Activated CD4-positive, alpha-beta memory T cell treated with anti-CD3 and anti-CD28 coated beads, Interleukin-2, amount 10 ng/mL, durations not matched to agents 7 days and 5 days (primary cell): ENCODE measurements at places on chromosomes 1 and 21.

- H3K4me3 ChIP-seq, result no peak overlapping the region
- H3K27me3 ChIP-seq, result no peaks in the 10 kb centered on the region
- H3K27ac ChIP-seq, result no peak overlapping the region
- no peak for DNase-seq
Measured at GRCh38 chr1:101938681-101939080, 58.0 kb downstream of the OLFM3 start.

DNA sequence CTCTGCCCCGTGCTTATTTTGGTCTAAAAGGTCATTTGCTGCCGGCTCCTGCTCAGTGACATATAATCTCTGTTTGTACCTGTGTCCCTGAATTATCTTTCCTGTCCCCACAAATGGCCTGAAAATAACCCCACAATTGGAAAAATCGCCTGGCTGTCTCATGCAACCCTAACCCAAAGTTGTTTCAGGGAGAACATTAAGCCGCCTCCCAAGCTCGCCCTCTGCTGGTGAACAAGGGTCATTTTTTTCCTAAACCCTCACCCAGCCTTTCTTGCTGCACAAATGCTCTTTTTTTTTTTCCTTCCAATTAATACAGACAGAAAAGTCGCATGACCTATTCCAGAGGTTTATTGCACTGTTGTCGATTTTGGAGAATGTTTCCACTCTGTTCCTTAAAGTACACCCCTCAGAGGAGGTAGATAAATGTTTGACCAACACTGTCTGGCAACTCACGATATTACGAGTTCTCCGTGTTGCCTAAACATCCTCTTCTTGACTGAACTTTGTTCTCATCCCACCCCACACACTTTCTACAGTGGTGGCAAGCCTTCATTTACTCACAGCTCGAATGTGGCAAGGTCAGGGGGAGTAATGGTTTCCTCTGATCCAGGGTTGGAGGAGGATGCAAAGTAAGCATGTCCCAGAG lies 148.7 kb downstream of the ZZZ3 start:
- no peaks in the 10 kb centered on the region for H3K36me3 ChIP-seq
- no peaks in the 10 kb centered on the region for H3K27me3 ChIP-seq
- DNase-seq, result peak; percentile 56
- H3K4me3 ChIP-seq, result no peak overlapping the region
- H3K27ac ChIP-seq, result no peak overlapping the region
- H3K4me1 ChIP-seq, result peaks cover 2% of the 10 kb centered on the region

DNA sequence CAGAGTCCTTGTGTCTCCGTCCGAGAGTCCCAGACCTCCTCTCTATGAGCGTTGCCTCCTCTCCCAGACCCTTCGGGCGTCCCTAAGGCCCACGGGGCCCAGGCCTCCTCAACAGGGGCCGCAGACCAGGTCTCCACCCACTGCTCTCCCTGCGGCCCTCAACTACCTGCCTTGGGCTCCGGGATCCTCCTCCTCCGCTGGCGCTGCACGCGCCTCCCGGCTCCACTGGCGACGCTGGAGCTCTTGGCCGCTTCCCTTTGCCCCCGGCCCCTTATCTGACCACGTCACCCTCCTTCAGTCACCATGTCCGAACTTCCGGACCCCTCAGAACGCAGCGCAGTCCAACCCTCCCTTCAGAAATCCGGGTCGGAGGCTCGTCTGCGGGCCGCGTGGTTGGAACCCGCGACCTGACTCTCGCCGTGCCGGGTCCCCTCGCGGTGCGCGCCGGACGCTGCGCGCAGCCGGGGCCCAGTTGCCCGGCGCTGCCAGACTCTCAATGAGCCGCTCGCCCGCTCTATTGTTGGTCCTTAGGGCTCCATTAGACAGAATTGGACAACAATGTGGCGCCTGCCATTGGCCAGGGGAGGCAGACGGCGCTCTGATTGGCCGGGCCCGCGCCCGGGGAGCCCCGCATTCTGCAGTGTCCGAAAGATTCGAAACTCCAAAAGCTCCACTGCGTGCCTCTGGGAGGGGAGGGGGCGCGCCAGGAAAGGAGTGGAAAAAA lies at the start of gene DMRTA2:
TSS of gene DMRTA2 (minus strand) at position 498 of the 724 bp plus-strand sequence. CDS start 1,907 bp downstream, outside the sequence.
- peak within 1 kb of the TSS; percentile 88 for H3K4me3 ChIP-seq
- H3K27me3 ChIP-seq, result peaks cover 82% of the 10 kb centered on the region
- H3K27ac ChIP-seq, result peak within 1 kb of the TSS; percentile 2

DNA sequence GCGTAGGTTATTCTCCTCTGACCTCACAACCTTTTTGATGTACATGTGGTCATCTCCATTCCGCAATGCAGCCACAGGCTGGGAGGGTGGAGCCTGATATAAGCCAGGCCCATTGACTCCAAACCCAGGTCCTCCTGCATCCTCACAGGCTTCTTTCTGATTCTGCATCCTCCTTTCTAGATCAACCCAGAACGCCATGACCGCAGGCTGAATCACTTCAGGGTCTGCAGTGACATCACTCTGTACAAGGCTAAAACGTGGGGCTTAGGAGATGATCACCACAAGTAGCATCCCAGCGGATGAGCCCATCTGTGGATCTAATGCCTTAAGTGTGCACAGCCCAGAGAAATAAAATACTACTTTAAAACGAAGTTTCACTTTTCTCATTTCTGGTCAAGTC lies 16.1 kb downstream of the EBNA1BP2 start:
- H3K27ac ChIP-seq, result no peak overlapping the region
- no peaks in the 10 kb centered on the region for H3K4me1 ChIP-seq
- H3K36me3 ChIP-seq, result no peaks in the 10 kb centered on the region
- no peak overlapping the region for H3K4me3 ChIP-seq
- no peak for DNase-seq

DNA sequence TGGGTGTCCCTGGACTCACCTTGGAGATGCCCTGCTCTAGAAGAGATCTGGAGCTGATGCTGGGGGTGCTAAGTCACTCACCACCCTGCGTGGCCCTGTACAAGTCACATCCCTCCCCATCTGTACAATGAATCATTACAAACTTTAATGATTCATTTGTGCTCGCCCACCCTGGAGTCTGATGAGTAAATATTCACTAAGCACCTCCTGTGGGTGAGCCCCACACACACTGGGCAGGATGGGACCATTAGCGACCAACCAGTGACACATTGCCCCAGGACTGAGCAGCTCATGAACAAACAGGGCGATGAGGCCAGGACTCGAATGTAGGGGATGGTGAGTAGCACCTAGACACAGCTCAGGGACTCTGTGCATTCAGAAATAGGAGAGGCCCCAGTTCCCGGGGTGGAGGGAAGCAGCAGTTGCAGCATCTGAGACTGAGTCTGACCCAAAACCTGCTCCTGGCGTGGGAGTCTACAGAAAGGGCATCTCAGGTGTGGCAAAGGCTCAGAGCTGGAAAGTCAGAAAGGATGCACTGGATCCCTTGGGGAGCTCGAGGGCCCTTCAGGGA lies 18.1 kb upstream of the PDZK1IP1 start:
- no peak overlapping the region for H3K27ac ChIP-seq
- peaks cover 14% of the 10 kb centered on the region for H3K4me1 ChIP-seq
- H3K27me3 ChIP-seq, result peaks cover 31% of the 10 kb centered on the region
- DNase-seq, result no peak
- H3K36me3 ChIP-seq, result no peaks in the 10 kb centered on the region

GRCh38 chr1:218463194-218464156 lies 118.3 kb downstream of the TGFB2 start:
- no peak for DNase-seq
- no peaks in the 10 kb centered on the region for H3K27me3 ChIP-seq
- no peaks in the 10 kb centered on the region for H3K36me3 ChIP-seq
- no peak overlapping the region for H3K4me3 ChIP-seq

DNA sequence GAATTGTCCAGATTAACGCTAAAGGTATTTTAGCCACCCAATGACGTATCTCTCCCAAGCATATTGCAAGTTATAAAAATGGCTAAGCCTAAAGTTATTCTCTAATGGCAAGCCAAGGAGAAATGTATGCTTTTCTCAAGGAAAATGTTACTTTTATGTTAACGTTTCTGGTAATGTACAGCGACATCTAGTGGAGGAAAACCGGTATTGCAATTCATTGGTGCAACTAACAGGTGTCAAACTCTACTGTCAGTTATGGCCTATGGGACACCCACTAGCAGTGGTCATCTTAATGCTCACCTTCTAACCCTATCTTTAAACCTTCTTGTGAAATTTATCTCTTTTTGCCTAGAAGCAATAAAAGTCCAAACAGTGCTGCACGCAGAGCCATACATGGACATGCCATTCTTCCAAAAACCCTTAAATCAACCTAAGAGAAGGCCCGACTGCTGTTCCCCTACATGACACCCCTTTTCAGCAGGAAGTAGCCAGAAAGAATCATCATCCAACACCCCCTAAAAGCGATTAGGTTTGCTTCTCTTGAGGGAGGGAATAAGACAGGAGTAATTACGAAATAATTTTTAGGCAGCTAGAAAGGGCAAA lies 68.7 kb upstream of the LRIF1 start:
- H3K36me3 ChIP-seq, result no peaks in the 10 kb centered on the region
- DNase-seq, result peak; percentile 33
- no peak overlapping the region for H3K4me3 ChIP-seq
- no peaks in the 10 kb centered on the region for H3K4me1 ChIP-seq
- H3K27ac ChIP-seq, result no peak overlapping the region

DNA sequence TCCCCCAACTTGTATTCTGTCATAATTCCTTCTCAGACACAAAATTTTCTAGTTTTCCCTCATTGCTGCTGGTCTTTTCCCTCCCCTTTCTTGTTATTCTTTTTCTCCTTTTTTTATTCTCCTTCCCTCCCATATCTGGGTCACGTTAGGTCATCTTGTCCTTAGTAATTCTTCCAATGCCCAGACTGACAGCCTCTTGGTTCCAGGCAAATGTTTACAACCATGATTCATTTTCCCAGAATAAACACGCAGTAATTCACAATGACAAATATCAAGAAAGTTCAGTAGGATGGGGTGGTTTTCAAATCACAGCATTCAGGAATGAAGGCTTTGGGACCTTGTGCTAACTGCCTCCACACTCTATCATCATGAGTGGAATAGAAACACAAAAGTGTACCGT lies 25.2 kb downstream of the NHLH2 start:
- DNase-seq, result no peak
- H3K27ac ChIP-seq, result no peak overlapping the region
- no peaks in the 10 kb centered on the region for H3K36me3 ChIP-seq
- no peaks in the 10 kb centered on the region for H3K4me1 ChIP-seq
- no peak overlapping the region for H3K4me3 ChIP-seq
- peaks cover 13% of the 10 kb centered on the region for H3K27me3 ChIP-seq

- H3K27ac ChIP-seq, result no peak overlapping the region
- H3K36me3 ChIP-seq, result no peaks in the 10 kb centered on the region
- H3K27me3 ChIP-seq, result peaks cover 13% of the 10 kb centered on the region
- H3K4me1 ChIP-seq, result peaks cover 46% of the 10 kb centered on the region
- no peak for DNase-seq
Measured at GRCh38 chr1:16164213-16165072, 8.6 kb upstream of the EPHA2 start.

GRCh38 chr1:248778906-248779305 lies 23.3 kb upstream of the LYPD8 start:
- H3K27me3 ChIP-seq, result peaks cover 2% of the 10 kb centered on the region
- no peak overlapping the region for H3K27ac ChIP-seq
- no peaks in the 10 kb centered on the region for H3K4me1 ChIP-seq
- no peak for DNase-seq
- H3K4me3 ChIP-seq, result no peak overlapping the region

DNA sequence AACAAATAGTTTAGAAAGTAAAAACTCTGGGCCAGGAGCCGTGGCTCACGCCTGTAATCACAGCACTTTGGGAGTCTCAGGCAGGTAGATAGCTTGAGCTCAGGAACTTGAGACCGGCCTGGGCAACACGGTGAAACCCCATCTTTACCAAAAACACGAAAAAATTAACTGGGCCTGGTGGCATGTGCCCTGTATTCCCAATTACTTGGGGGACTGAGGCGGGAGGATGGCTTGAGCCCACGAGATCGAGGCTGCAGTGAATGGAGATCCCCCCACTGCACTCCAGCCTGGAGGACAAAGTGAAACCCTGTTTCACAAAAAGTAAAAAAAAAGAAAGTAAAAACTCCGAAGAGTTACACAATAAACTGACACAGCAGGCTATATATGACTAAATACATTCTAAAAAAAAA lies 10.6 kb downstream of the CEP170 start:
- no peak overlapping the region for H3K4me3 ChIP-seq
- H3K27ac ChIP-seq, result no peak overlapping the region
- DNase-seq, result no peak
- peaks cover 3% of the 10 kb centered on the region for H3K4me1 ChIP-seq
- peaks cover 14% of the 10 kb centered on the region for H3K36me3 ChIP-seq

- H3K4me1 ChIP-seq, result peaks cover 46% of the 10 kb centered on the region
- no peak overlapping the region for H3K4me3 ChIP-seq
- H3K27me3 ChIP-seq, result no peaks in the 10 kb centered on the region
Measured at GRCh38 chr1:212030936-212031528, 4.3 kb downstream of the INTS7 start.

- no peak for DNase-seq
- no peak overlapping the region for H3K4me3 ChIP-seq
- no peaks in the 10 kb centered on the region for H3K36me3 ChIP-seq
- no peaks in the 10 kb centered on the region for H3K4me1 ChIP-seq
- H3K27me3 ChIP-seq, result no peaks in the 10 kb centered on the region
Measured at GRCh38 chr1:80444171-80444570, 1356.6 kb upstream of the ADGRL2 start.

DNA sequence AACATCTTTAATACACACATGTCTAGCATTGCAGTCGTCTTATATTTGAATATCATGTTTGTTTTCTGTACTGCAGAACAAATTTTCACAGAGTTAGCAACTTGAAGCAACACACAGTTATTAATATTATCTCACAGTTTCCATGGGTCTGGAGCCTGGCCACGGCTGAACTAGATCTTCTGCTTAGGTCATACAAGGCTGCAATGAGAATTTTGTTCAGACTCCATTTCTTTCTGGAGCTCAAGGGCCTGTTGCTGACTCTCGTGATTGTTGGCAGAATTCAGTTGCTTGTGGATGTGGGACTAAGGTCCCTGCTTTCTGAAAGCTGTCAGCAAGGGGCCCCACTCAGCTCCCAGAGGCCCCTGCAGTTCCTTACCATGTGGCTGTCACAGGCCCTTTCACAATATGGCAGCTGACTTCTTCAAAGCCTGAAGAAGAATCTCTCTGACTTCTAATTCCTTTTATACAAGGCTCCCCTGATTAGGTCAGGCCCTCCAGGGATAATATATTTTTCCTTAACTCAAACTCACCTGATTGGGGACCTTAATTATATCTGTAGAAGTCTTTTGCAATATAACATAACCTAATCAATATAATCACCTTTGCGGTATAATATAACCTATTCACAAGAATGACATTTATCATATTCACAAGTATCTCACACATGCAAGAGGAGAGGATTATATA lies 296.3 kb downstream of the NFIA start:
- H3K36me3 ChIP-seq, result no peaks in the 10 kb centered on the region
- H3K27me3 ChIP-seq, result no peaks in the 10 kb centered on the region
- no peaks in the 10 kb centered on the region for H3K4me1 ChIP-seq

- no peak overlapping the region for H3K27ac ChIP-seq
- no peaks in the 10 kb centered on the region for H3K4me1 ChIP-seq
- H3K4me3 ChIP-seq, result no peak overlapping the region
- H3K36me3 ChIP-seq, result no peaks in the 10 kb centered on the region
- no peak for DNase-seq
Measured at GRCh38 chr1:210900820-210901219, 233.1 kb downstream of the KCNH1 start.

DNA sequence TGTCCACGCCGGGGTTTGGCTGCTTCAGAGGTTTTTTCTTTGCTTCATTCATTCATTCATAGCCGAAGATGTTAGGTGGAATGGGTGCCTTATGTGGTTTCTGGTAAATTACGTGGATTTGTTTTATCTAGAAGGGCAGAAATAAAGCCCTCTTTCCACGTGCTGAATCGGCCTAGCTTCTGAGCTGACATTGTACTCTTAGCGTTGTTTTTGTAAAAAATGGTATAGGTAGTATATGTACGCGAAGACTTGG lies 1.5 kb downstream of the GALNT2 start:
- peak overlapping the region; percentile 85 for H3K4me3 ChIP-seq
- H3K27me3 ChIP-seq, result no peaks in the 10 kb centered on the region
- DNase-seq, result no peak
- peaks cover 25% of the 10 kb centered on the region for H3K4me1 ChIP-seq
